ENCODE measurements at places on chromosomes 1 and 21. TPM values are rescaled to one million over a fixed set of nuclear protein-coding genes. Genes with fewer than 3 reads are reported as not detected.

Gene UTS2
- not detected for total RNA-seq

Gene OR2T10
- not detected for total RNA-seq

Gene S100A1
- not detected for total RNA-seq

Gene HORMAD1
- not detected for total RNA-seq

Gene VCAM1
- 1.8 TPM for total RNA-seq

Gene SIM2
- not detected for total RNA-seq

Gene CLDN17
- total RNA-seq: not detected

Gene HPCA
- total RNA-seq: not detected

Gene LRRC71
- under 0.01 TPM for total RNA-seq

Gene ERICH3
- total RNA-seq: not detected

Gene REN
- not detected for total RNA-seq

Gene SPRR2G
- not detected for total RNA-seq

Gene KRTAP6-1
- not detected for total RNA-seq

Gene TRIM63
- total RNA-seq: under 0.01 TPM

Gene INTS3
- 12.2 TPM for total RNA-seq

Gene CFAP141
- total RNA-seq: not detected

Gene GPR61
- 0.22 TPM for total RNA-seq

Gene SAMSN1
- 0.60 TPM for total RNA-seq

Gene RXFP4
- total RNA-seq: not detected

Gene LIN28A
- not detected for total RNA-seq

Gene UBASH3A
- not detected for total RNA-seq

Gene RHD
- total RNA-seq: 0.20 TPM

Gene DRAM2
- 40.5 TPM for total RNA-seq

Gene ZBTB17
- 28.8 TPM for total RNA-seq

Gene PFDN2
- total RNA-seq: 22.9 TPM

Gene MIXL1
- total RNA-seq: under 0.01 TPM

Gene LRRC53
- not detected for total RNA-seq

Gene USH2A
- not detected for total RNA-seq

Gene GLIS1
- total RNA-seq: not detected

Gene SELP
- total RNA-seq: 1.2 TPM

Gene ELOA
- 13.9 TPM for total RNA-seq
